DMS79 treated with DMSO at 0.1 percent for 48 hours (cell line): ENCODE measurements at places on chromosomes 12 and 14.

DNA sequence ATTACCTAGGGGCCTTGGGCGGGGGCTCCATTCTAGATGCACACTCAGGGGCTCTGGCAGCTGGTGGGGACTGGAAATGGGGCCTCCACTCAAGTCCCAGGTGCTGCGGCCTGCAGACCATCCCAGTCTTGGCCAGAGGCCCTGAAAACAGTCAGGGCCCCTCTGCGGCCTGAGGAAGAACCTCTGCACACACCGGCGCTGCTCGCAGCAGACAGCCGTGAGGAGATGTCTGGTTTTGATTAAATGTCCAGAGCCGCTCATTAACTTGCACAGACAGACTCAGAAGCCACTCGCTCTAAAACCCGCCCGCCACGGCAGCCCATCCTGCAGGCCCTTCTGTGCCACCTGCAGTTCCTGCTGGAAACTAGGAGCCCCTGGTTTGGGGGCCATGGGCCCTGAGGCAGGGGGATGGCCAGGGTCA is 36.4 kb upstream of the NCOR2 start:
- no peak for DNase-seq

GRCh38 chr14:101025696-101026095 is 122.2 kb upstream of the RTL1 start:
- no peak for DNase-seq

- no peak for DNase-seq
Measured at GRCh38 chr12:16857456-16857923, 251.5 kb upstream of the LMO3 start.

- no peak for DNase-seq
Measured at GRCh38 chr14:78974691-78975090, 804.5 kb downstream of the NRXN3 start.

GRCh38 chr14:24376448-24377070 is 8.6 kb downstream of the NFATC4 start:
- no peak for DNase-seq

GRCh38 chr14:43135877-43136411 is 1371.1 kb downstream of the FSCB start:
- no peak for DNase-seq
